Stimulated activated CD4-positive, alpha-beta T cell treated with anti-CD3 and anti-CD28 coated beads, Interleukin-1b, Interleukin-23, amount 100 ng/mL, for 4 hours (primary cell): ENCODE measurements at places on chromosomes 12 and 14.
A peak's percentile ranks its signal among the peaks of the same experiment; 100 is the strongest.

DNA sequence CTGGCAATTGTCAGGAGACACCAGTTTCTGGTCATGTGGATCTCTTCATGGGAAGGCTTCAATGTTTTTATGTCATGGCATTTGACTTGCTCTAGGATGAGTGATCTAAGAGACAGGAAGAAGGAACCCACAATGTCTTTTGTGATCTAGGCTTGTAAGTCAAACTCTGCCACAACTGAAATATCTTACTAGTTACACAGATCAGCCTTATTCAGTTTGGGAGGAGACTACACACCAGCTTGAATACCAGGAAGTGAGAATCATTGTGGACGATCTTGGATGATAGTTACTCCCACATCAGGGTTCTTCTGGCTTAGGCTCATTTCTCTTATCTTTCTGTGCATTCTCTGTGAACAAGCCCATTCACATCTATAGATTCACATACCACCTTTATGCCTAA lies 236.2 kb upstream of the FBXO33 start:
- DNase-seq: no peak

- DNase-seq: peak; percentile 15
Measured at GRCh38 chr12:123106640-123107359, 44.1 kb downstream of the PITPNM2 start.

DNA sequence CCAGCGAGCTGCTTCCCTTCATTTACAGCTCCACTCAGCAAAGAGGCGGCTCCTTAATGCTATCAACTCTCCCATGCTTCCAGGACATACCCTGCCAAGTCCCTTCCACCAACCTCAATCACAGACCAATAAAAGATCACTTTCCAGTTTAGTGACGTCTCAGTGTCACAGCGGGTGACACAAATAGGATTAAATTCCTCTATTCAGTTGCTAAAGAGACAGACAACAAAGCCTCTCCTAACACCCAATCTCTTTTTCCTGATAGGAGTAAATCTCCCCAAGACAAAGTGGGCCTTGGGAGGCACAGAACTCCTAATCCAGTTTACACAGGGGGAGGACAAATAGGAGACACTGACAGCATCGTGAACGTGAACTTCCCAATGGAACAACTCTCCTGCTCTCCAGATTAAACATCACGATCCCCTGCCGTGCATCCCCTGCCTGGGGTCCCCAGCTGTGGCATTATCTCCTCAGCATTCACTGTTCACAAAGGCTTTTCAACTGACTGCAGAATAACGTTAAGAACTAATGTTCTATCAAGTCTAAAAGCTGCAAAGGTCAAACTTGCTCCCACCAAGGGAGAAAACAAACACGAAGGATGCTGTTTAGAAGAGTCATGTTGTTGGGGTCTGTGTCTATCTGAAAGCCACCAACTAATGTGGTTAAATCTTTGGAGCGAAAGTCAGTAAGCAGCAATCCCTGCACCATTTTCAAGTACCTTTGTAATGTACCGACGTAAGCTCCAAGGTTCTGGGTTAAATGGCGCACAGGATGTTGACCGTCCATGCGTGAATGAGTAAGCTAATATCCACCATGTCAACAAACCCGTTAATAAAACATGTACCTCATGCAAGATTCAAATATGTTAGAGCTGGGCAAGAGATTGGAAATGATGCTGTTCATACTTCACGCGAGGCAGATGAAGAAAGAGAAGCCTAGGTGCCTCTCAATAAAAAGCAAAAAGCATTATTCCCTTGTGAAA lies 31.5 kb downstream of the TMEM132D start:
- DNase-seq: no peak

DNA sequence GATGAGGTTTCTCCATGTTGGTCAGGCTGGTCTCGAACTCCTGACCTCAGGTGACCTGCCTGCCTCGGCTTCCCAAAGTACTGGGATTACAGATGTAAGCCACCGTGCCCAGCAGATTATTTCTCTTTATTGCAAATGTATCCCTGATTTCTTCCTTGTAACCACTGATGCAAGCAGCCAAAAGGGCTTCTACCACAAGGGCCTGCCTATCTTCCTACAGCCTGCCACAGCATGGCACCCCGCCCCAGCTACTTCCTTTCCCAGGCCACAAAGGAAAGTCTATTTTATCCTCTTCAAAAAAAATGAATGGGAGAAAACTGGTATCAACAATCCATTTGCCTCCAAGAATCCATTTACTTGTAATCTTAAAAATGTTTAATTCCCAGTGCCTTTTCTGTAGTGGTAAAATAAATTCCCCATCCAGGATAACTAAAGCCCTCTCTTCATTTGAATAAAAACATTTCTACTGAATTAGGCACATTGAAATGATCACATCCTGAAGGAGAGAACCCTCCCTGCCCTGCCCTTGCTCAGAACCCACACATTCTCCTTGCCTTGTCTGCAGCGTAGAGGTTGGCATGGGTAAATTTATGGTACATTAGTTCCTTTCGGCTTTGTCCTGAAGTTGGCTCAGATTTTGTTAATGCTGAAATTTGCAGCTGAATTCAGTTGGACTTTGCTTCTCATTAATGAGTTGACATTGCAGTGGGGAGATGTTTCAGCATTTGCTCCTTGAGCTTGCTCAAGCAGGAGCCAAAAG lies 19.2 kb downstream of the GPHB5 start:
- no peak for DNase-seq

- no peak for DNase-seq
Measured at GRCh38 chr12:111699-112493, 45.3 kb downstream of the IQSEC3 start.

DNA sequence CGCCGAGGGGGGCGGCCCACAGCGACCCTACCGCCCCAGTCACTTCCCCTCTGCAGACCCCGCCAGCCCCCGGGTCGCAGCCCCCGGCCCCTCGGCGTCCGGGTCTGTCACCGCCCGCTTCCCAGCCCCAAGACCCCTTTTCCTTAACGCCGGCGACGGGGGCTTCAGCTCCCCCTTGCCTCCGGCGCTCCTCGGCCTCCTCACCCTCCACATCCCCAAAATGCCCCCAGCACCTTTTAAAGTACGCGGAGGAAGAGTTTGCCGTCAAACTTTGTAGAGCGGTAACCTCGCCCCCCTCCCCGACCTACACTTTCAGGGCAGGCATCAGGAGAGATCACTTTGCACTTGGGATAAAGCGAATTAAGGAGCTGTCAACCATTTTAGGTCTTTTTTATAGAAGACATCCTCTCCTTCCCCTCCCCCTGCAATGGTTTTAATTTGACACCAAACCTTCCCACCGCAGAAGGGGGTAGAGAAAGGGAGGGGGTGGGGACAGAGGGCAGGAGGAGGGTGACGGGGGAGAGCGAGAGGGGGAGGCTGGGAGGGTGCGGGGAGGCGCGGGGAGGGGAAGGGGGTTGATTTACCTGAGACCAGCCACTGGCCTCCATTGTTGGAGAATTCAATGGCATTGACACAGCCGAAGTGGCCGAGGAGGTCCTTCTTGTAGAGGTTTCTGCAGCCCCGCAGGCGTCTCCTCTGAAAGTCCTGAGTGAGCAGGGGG lies 578 bp downstream of the DCAF5 start:
- no peak for DNase-seq

DNA sequence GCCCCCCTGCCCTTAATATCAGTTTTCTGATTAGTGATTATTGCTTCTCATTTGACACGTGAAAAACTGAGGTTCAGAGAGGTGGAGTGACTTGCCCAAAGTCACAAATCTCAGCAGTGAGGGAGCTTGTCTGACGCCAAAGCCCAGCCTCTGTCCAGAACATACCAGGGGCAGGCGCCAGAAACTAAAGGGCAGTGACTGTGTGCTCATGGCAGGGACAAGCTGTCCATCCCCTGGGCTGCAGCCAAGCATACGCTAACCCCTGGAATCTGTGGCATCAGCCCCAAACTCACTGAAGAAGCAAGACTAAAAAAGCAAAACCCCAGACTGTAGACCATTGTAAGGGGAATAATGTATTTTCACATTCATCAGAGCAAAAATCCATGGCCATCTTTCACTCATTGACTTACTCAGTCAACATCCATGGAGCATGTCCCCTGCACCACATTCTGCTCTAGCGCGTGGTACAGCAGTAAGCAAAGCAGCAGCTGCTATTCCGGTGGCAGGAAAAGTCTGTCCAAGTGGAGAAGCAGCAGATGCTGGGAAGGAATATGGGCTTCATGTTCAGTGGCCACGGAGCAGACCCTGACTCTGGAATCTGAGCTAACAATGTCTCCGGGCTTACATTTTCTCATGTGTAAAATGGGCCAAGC lies 1.5 kb upstream of the SERPINA4 start:
- DNase-seq: no peak

DNA sequence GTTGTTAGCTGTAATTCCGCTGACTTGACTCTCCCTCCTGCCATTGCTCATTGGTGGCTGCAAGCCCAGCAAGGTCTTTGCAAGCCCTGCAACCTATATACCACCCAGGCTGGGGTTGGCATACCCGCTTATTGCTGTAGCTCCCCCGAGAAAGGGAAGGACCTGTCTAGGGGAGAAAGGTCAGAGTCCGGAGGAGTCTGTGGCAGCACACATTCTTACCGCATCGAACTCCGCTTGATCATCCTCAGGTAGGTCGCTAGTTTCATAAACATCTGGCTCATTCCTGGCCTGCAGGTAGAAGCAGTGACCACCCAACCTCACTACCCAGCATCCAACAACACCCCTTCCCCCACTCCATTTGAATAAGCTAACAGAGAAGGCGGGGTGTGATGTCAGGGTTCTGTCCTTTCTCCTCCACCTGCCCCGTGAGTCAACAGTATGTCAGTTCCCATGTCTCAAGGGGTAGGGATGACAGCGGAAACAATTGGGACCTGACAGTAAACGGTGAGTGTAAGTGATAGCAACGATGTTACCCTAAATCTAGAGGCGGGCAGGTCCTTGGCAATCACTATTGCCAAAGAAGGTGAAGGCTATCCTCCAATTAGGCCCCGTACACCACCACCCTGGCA lies 1.1 kb downstream of the DCTN2 start:
- DNase-seq: no peak

GRCh38 chr12:12930633-12931219 lies 21.2 kb downstream of the GPRC5D start:
- DNase-seq: no peak

GRCh38 chr12:71431991-71432390 lies 7.6 kb upstream of the LGR5 start:
- DNase-seq: no peak

- DNase-seq: no peak
Measured at GRCh38 chr12:102390068-102390467, 90.3 kb downstream of the IGF1 start.

DNA sequence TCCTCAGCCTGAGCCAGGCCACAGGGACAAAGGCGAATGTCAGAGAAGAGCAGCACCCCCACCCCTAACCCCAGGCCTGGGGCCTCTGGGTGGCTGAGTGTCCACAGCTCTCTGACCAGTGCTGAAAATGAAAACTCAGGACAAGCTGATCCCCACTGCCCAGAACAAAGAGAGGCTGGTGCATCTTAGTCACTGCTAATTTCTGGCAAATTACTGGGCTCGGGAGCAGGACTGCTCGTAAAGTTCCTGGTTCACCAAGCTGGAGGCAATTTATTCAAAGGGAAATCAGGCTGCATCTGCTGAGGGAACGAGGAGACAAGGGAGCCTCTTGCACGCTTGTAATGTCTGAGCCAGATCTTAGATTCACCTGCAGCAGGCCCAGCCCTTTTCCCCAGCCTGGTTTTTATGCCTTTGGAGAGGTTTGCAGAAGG lies 43.2 kb downstream of the CALM1 start:
- no peak for DNase-seq

- DNase-seq: no peak
Measured at GRCh38 chr14:67221248-67221981, 19.8 kb upstream of the PALS1 start.

- no peak for DNase-seq
Measured at GRCh38 chr14:65533736-65534404, 121.3 kb downstream of the FUT8 start.

DNA sequence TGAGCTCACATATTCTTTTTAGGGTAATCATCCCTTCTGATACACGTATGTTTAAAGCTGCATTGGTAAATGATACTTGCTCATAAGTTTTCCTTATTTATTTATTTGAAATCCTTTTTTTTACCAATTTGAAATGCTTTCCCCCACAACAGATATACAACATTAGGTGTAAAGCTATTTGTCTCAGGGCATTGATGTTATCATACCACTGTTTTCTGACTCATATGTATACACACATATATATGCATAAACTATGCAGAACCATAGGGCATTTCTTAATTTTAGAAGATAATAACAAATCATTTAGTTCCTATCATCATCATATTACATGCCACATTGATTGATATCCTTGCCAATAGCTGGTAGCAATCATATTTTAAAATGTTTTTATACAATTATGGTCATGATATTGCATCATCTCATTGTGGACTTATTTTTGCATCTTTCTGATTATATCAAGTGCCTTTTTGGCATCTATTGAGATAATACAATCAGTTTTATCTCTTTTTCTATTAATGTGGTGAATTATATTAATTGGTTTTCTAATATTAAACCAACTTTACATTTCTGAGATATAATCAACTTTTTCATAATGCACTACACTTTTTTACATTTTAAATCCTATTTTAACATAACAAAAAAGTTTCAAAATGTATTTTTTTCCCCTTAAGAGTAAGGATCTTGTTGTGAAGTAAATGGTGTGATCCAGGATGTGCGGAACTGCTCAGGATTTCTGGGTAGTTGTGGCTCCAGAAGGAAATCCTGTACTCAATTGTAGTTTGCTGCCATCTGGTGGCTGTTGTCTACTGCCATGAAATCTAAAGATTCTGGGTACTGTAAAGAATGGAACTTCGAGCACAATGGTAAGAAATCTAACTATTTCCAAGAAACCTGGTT lies 16.7 kb downstream of the OR9K2 start:
- no peak for DNase-seq

- no peak for DNase-seq
Measured at GRCh38 chr14:105409364-105409763, 10.3 kb upstream of the MTA1 start.

- DNase-seq: no peak
Measured at GRCh38 chr12:6820166-6820565, 1.5 kb upstream of the GPR162 start.

- no peak for DNase-seq
Measured at GRCh38 chr12:105445649-105446048, 115.2 kb downstream of the C12orf75 start.

DNA sequence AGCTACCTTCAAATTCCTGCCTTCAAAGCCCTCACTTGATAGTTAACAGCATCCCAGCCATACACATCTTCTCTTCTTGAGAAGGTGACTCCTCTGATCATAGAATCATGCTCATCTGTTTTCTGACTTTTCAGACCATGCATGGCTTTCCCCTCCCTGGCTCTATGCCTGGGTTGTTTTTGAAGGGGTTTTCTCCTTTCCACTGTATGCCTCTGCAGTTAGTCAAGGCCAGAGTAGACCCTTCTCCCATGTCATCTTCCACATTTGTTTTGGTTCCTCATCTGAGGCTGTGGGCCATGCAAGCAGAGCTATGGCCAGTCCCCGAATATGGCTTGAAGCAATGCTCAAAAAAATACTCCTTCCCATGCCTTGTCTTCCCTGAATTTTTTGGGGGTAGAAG lies 14.3 kb upstream of the MCRS1 start:
- DNase-seq: no peak

DNA sequence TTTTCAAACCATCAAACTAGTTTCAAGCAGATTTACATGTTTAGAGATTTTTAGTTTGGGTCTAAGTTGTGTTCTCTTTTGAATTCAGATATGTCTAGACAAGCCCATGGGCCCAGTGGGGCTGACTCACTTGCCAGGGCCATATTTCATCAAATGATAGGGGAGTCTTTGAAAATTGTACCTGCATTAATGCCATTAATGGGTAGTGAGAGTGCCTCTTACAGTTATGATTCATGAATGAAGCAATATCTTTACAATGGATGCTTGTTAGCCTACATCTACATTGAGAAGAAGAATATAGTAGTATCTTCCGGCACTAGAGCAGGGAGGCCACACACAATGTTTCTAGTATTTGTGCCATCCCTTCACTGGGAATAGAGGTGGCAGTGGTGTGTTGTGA lies 174.2 kb upstream of the E2F7 start:
- DNase-seq: no peak
